Thyroid gland (tissue), 4 donors: ENCODE measurements at places on chromosomes 3 and 15. TPM values are rescaled to one million over a fixed set of nuclear protein-coding genes. Genes with fewer than 3 reads are reported as not detected.

PPCDC gene
- 20.5 TPM for total RNA-seq

DNA sequence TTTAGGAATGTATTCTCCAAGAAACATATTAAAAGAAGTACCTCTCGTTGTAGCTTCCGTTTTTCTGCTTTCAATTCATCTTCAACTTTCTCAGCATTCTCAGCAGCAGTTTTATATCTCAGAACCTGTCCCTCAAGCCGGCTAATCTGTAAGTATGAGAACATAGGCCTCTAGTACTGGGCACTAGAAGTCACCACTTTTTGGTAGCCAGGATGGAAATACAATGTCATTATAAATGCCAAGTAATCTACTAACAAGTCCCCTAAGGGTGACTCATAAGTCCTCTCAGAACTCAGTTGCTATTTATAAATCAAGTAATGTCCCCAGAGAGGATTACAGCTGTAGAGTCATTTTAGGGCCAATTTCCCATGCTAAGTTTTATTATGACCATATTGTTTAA is 61.1 kb downstream of the MLH1 start:
- H3K4me1 ChIP-seq: peaks cover 45% of the 10 kb centered on the region
- peak overlapping the region; percentile 76 for H3K27ac ChIP-seq
- no peaks in the 10 kb centered on the region for H3K27me3 ChIP-seq
- H3K36me3 ChIP-seq: peaks cover 21% of the 10 kb centered on the region
- H3K4me3 ChIP-seq: no peak overlapping the region
- DNase-seq: no peak

GRCh38 chr3:101836652-101837598 is 12.4 kb upstream of the NFKBIZ start:
- no peaks in the 10 kb centered on the region for H3K36me3 ChIP-seq
- no peak for DNase-seq
- H3K4me1 ChIP-seq: peaks cover 4% of the 10 kb centered on the region
- H3K27ac ChIP-seq: no peak overlapping the region
- H3K27me3 ChIP-seq: no peaks in the 10 kb centered on the region

GRCh38 chr3:186955898-186956696 is 25.8 kb downstream of the ST6GAL1 start:
- no peak for DNase-seq
- no peak overlapping the region for H3K27ac ChIP-seq
- no peaks in the 10 kb centered on the region for H3K36me3 ChIP-seq

CFAP91 gene
- total RNA-seq: 21.5 TPM

GRCh38 chr15:101151288-101151687 is 100.6 kb downstream of the CHSY1 start:
- H3K27me3 ChIP-seq: no peaks in the 10 kb centered on the region
- no peaks in the 10 kb centered on the region for H3K36me3 ChIP-seq
- no peak for DNase-seq
